Breast epithelium (tissue), 4 donors: ENCODE measurements at places on chromosomes 2 and 18.

- DNase-seq: no peak
Observed at GRCh38 chr2:138003411-138003810, 39.1 kb downstream of the HNMT start.

GRCh38 chr2:232537079-232537478 is 2.4 kb upstream of the CHRNG start:
- no peak for DNase-seq

GRCh38 chr18:76430636-76431035 is 64.4 kb downstream of the ZNF516 start:
- DNase-seq: no peak

DNA sequence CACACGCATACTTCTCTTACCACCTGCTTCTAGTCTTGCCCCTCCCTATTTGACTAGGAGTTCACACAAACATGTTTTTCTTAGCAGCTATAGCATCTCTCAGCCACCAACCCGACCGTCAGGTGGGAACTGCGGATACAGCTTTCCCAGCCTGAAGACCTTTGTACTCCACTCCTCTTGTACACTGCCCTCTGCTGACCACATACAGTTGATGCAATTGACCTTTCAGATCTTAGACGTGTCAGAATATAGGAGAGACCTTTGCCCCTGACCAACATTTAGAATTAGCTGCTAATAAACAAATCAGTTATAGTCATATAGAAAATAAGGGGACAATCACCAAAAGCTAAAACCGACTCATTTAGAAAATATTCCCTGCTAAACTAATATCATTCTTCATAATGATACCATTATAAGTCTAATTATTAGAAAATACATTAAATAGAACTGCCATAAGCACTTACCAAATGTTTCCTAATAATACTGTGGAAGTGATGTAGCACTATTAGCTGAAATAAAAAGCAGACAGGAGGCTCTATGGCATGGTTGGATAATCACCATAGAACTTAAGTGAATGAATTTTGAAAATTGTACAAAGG is 208.4 kb downstream of the RAD51AP2 start:
- no peak for DNase-seq

GRCh38 chr2:158783923-158784322 is 11.2 kb upstream of the DAPL1 start:
- no peak for DNase-seq

GRCh38 chr18:39966275-39966674 is 1988.8 kb upstream of the PIK3C3 start:
- peak; percentile 27 for DNase-seq

DNA sequence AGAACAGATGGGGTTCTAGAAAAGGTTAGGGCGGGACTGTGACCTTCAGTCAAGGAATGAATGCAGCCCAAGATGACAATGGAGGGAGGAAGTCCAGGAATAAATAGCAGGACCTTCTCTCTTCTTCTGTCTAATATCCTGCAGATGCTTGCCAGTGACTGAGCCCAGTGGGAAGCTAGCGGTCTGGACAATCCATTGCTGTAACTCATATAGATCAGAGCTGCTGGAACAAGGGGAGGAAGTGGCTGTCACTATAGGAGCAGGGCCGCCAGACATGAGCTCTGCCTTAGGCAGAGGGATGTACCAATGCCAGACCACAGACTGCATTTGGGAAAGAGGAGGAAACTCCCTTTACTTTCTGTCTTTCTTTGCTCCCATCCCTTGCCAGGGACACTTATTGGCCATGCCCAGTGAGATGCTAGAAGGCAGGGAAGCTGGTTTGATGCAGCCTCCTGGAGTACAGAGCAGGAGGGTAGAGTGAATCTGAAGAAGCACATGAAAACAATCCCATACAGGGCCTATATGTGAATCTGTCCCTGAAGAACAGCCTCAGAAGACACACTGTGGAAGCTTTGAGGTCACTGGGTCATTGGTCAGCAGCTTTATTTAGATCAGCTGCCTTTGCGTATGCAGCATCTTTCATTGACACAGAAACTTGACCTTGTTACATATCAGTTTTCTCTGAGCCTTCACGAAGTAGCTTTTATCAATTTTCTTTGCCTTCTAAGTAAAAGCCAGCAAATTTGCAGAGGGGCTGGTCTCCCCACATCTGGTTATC is 65.4 kb downstream of the CCDC85A start:
- no peak for DNase-seq

GRCh38 chr2:24015562-24016375 is 5.9 kb downstream of the MFSD2B start:
- DNase-seq: no peak

GRCh38 chr2:177187631-177188312 is 24.8 kb upstream of the HNRNPA3 start:
- no peak for DNase-seq

DNA sequence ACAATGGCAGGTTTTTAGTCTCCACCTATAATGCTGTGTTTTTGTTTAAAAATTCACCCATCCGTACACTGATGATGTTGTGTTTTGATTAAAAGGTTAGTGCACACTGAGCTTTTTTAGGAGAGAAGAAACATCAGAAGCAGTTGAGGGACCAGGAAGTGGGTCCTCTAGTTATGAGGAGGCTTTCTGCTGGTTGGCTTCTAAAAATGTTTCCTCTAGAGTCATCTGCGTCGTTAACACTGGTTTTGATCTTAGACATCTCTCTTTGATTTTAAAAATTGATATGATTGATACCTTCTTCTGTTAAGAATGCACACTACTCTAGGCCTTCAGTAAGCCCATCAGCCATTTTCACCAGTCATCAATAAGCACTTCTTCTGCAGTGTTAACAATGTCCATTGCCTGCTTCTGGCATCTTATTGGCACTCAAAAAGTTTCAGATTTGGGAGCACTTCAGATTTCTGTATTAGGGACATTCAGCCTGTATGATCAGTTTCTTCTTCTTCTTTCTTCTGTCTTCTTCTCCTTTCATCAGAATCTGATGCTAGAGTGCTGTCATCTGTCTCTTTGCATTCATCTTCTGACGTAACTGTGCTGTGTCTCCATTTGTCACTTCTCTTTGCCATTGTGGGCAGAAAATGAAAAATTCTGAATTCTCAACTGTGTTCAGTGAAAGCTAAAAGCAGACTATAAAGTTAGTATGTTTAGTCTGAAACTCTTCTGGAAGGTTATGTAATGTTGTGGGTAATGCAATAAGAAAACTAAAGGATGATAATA is 56.3 kb downstream of the PHLPP1 start:
- DNase-seq: no peak

DNA sequence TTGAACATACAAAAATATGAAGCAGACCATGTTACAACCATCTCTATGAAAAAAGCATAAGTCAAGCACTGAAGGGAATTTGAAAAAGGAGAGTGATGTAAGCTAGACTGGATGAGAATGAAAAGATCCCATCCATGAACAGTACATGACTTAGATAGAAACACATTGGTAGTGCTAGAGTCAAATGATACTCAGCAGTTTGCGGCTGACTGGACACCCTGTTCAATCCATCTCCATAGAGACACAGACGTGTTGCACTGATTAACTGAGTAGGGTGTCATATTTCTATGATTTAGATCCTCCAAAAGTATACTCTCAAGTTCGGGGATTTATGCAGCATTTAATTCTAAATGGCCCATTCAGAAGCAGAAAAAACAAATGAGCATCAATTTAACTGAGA is 674.3 kb upstream of the NRXN1 start:
- DNase-seq: no peak

DNA sequence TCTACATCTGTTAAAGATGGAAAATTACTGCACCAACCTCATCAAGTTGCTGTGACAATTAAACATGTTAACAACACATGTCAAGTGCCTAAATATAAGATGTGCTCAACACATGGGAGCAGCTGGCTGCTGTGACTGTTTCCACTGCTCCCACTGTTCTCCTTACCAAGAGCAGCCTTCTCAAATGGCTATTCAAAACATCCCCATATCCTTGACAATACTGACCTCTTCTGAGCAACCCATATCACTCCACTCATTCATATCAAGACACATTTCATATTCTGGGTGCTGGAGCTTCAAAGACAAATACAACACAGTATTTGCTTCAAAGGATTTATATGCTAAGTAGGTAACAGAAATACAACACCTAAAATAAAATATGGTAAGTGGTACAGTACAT is 60.3 kb downstream of the PIAS2 start:
- no peak for DNase-seq

DNA sequence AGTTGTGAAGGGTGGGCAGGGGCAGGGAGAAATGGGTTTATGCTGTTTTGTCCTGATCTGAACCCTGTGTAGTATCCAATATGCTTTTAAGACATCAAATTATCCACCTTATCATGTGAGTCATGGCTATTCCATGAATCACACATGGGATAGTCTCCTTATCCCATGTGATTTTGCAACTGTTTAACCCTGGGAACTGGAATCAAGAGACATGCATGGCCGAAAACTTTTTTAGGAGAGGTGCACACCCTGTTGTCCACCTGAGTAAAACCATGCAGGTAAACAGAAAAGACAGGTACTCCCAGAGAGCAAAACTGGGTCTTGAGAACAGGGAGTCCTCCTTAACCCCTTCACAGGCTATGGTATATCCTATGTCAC is 490.6 kb upstream of the HS6ST1 start:
- no peak for DNase-seq

DNA sequence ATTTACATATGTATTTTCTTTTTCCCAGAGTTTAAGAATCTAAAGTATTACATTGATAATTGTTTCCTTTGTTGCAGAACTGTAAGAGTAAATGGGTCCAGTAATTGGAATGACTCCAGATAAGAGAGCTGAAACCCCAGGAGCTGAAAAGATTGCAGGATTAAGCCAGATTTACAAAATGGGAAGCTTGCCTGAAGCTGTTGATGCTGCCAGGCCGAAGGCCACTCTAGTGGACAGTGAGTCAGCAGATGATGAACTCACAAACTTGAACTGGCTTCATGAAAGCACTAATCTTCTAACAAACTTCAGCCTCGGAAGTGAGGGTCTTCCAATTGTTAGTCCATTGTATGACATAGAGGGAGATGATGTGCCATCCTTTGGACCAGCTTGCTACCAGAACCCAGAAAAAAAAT is 183.8 kb upstream of the STON1 start:
- no peak for DNase-seq

DNA sequence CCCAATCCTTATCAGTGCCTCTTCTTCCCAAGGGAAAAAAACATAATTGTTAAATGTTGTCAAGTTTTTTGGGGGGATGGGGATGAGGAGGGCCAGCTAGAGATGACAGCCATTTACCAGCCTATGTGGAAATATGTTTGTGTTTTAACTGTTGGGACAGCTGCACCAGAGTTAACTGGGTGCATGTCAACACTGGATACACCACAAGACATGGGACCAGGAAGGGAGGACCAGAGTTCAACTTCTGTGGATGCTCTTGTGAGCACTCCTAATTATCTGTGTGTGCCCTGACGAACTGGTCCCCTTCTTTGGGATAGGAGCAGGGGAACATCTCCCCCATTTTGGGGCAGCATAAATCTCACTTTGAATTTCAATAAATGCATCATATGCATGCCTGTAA is 66.1 kb upstream of the FZD5 start:
- DNase-seq: no peak

- no peak for DNase-seq
Observed at GRCh38 chr18:75161256-75162028, 47.5 kb downstream of the PTGR3 start.

DNA sequence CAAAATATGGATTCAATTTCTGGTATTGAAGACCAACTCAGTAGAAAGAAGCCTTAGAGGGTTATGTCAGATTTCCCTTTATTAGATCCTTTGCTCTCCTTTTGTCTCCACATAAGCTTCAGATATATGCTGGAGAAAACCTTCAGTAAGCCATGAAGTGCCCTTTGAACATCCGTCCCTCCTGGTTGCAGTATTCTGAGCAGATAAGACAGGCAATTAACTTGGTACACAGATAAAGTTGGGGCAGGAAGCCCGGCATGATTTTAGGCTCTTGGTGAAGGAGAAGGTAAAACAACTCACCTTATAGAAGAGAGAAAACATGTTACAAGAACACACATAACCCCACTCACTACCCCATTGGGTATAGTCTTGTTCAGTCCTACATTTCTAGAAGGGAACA is 76.4 kb downstream of the SRD5A2 start:
- no peak for DNase-seq

DNA sequence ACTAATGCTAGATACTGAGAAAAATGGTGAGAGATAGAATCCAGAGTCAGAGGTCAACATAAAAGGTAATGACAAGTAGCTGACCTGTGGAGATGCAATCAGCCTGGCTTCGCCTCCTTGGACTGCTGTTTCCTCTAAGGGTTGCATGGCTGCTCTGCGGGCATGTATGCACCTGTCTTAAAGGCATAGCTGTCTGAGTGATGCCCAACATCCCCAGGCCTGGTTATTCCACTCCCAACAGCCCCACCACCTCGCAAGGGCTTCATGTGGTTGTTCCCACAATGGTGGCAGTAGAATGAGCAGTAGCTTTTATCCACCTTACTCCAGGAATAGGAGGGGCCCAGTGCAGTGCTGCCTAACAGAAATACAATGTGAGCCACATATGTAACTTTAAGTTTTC is 69.7 kb upstream of the ALK start:
- DNase-seq: no peak

DNA sequence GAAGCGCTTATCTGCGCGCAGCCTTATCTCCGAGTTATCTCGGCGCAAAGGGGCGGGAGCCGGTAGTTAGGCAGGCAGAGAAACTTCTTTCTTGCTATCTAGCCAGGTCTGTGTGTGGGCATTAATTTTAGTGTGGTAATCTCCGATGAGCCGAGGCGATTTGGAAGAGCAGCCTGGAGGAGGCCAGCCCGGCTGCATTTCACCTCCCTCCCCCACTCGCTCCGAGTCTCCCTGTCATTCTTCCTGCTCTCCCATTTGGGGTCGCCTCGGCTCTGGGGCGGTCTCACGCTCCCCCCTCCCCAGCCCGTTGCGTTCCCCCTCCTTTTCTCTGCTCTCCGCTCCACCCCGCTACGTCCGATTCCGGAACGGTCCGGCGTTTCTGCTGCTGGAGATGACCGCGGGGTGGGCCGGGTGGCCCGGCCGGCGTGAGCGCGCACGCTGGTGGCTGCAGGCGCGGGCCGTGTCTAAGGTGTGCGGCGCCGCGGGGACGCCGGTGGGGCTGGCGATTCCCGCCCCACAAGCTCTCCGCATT is 566 bp downstream of the GATA6 start:
- no peak for DNase-seq

DNA sequence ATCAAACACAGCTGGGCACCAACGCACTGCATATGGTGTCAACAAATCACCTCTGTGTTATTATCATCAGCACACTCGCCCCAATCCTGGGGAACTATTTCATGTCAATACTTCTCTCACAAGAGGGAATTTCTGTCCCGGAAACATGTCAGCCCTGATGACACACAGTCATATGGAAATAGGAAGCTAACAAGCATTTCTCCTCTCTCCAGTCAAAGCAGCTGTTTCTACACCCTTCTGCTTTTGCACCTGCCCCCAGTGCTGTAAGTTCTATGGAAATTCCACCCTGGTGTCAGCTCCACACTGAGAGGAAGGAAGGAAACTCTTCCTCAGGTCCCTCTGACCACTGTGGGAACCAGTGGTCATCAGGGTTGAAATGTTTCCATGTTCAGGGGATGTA is 447.6 kb upstream of the ID2 start:
- no peak for DNase-seq

GRCh38 chr2:230589025-230589424 is 123.6 kb upstream of the CAB39 start:
- DNase-seq: no peak

GRCh38 chr18:72674710-72675109 is 130.6 kb upstream of the CBLN2 start:
- DNase-seq: no peak

- no peak for DNase-seq
Observed at GRCh38 chr2:239012936-239013677, 165.2 kb downstream of the TWIST2 start.
